Stimulated activated CD8-positive, alpha-beta memory T cell treated with anti-CD3 and anti-CD28 coated beads, Interleukin-4, amount 100 ng/mL, for 48 hours (primary cell): ENCODE measurements at places on chromosomes 12 and 14.

DNA sequence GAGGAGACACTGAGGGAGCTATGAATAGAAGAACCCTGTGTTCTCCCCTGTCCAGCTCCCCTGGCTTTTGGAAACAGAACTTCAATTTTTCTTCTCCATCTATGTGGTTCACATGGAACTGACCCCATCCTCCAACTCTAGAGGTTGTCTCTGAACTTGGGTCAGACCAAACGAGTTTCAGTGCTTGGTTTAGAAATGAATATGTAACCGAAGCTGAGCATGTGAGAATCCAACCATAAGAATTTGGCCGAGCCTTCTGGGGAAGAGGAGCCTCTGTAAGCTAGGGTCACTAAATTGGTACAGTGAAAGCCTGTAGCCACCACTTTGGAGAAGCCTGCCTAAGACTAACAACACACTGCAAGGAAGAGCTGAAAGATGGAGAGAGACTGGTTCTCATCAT is 464.4 kb downstream of the ZFP36L1 start:
- no peak for DNase-seq

DNA sequence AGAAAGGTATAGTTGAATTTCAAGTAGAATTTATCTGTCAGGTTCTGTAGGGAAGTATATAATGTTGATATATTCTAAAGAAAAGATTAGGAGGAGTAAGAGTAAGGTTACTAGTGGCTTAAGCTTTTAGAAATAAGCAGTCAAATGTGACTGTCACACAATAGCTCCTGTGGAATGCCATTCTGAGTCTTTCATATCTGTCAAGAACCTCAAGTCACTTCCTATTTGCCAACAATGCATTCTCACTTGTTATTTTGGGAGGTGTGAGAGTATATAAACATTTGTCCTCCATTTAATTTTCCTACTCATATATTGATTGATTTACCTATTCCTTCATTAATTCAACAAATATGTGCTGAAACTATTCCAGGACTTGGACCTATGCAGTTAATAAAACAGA is 11.7 kb downstream of the CLEC9A start:
- no peak for DNase-seq

DNA sequence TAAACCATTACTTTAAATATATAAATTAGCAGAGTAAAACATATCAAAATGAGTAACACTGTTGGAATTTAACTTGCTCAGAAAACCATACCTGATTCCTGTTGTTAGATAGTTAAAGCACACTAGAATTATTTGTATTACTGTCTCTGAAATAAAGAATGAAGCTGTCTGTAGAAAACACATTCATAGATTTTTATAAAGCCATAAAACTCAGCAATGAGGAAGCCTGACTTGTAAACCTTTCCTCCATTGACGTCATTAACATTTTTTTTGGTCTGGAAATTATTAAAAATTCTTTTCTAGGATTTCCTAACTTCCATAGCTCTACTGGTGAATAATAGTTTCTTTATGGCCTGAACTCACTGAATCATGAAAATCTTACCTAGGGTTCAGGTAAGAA is 147.6 kb downstream of the BRMS1L start:
- DNase-seq: no peak

- DNase-seq: no peak
Measured at GRCh38 chr14:99514552-99515300, 33.5 kb downstream of the CCNK start.

DNA sequence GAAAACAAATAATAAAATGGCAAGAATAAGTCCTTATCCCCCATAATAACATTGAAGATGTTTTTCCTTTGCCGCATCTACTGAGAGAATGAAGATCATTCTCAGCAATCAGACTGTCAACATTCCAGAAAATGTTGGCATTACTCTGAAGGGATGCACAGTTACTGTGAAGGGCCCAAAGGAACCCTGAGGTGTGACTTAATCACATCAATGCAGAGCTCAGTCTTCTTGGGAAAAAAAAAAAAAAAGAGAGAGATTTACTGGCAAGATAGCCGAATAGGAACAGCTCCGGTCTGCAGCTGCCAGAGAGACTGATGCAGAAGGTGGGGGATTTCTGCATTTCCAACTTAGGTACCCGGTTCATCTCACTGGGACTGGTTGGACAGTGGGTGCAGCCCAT is 41.3 kb upstream of the OR6J1 start:
- no peak for DNase-seq

DNA sequence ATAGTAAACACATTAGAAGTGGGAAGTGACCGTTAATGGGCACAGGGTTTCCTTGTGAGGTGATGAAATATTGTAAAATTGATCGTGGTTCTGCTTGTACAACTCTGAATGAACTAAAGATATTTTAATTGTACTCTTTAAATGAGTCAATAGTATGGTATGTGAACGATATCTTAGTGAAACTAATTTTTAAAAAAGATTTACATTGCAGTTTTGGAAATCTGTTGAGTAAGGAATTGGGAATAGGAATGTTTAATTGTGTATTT is 1.7 kb downstream of the ZNF410 start:
- DNase-seq: no peak

DNA sequence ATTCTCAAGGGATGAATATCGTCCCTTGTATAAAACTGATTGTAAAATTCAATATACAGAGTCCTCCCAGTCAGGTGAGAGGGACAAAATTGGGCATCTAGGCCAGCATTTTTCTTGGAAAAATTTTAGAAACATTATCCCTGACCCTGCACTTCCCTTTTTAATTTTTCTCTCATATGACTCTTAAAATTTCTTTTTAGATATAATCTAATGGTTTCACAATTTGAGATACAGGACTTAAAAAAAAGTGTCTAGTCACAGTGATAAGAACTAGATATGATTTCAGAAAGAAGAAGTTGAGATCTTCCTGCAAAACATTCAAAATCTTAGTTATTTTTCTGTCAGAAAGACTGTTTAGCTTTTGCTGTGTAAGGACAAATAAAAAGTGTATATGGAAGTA is 270.8 kb upstream of the PPFIA2 start:
- DNase-seq: no peak

DNA sequence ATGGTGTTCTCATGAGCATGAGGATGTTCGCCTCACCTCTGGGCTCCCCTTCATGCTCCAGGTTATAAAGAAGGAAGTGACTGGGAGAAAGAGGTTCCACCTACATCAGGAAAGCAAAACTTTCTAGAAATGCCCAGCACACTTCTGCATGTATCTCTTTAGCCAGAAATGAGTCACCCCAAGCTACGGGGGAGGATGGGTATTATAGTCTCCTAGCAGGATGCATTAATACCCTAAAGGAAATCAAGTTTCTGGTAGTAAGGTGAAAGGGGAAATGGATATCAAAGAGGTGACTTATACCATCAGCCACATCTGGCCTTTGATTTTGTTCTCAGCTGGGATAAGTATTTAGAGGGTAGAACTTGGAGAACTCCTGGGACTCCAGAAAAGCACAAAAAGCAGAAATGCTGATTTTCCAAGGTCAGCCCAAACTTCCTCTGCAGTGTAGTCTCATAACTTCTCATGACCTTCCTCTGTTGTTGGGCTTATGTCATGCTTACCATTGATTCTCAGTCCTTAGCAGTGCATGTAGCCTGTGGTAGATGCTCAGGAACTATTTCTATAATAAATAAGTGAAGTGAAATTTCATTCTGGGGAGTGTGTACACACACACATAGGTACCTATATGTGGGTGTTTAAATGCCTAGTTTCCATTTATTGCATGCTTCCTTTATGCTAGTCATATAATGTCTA is 209.4 kb upstream of the CRY1 start:
- no peak for DNase-seq
